ENCODE measurements at places on chromosomes 5 and 9. TPM values are rescaled to one million over a fixed set of nuclear protein-coding genes. Genes with fewer than 3 reads are reported as not detected.

The NUDT12 gene
- total RNA-seq, result 9.2 TPM

The SH3TC2 gene
- total RNA-seq, result 0.65 TPM

The OBP2B gene
- total RNA-seq, result not detected

The PRRT1B gene
- total RNA-seq, result not detected

The FOXE1 gene
- total RNA-seq, result not detected

The ANKDD1B gene
- total RNA-seq, result 1.1 TPM

The NR2F1 gene
- total RNA-seq, result 49.5 TPM

The ENHO gene
- not detected for total RNA-seq

The NTRK2 gene
- not detected for total RNA-seq

The SUSD3 gene
- total RNA-seq, result 1.1 TPM

The OR1Q1 gene
- not detected for total RNA-seq

The GARIN3 gene
- not detected for total RNA-seq

The SMIM33 gene
- total RNA-seq, result not detected

The INSYN2B gene
- 3.1 TPM for total RNA-seq

The ADGRD2 gene
- not detected for total RNA-seq

The DPM2 gene
- total RNA-seq, result 10.2 TPM

The ITK gene
- under 0.01 TPM for total RNA-seq

The GLDC gene
- 1.4 TPM for total RNA-seq

The DOK3 gene
- total RNA-seq, result 1.7 TPM

The PRXL2C gene
- 16.2 TPM for total RNA-seq

The PRUNE2 gene
- 9.2 TPM for total RNA-seq

The KCNN2 gene
- total RNA-seq, result 0.43 TPM

The NFIL3 gene
- total RNA-seq, result 30.9 TPM

The PRSS3 gene
- 28.4 TPM for total RNA-seq

The PLAC8L1 gene
- not detected for total RNA-seq

The NR4A3 gene
- 1.00 TPM for total RNA-seq

All from smooth muscle cell of bladder (primary cell).